Spleen (tissue), 13 donors: ENCODE measurements at places on chromosomes 6 and 20.

DNA sequence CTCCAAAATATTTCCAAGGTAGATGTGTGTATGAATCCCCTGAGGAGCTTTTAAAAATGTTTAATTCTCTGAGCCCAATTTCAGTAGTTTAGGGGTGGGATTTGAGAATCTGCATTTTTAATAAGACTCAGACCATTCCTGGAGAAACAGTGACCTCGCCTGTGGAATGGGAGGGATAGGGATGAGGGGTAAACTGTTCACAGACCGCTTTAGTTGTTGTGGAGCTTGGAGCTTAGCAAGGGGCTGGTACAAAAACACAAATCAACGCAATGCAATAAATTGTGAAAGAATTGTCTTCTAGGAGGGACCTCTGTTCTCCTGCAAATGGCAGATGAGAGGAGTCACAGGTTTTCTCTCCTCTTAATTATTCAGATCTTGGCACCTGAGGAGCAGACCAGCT lies 239.3 kb upstream of the SULF2 start:
- H3K27ac ChIP-seq, result no peak overlapping the region
- H3K4me3 ChIP-seq, result no peak overlapping the region
- no peak for DNase-seq

DNA sequence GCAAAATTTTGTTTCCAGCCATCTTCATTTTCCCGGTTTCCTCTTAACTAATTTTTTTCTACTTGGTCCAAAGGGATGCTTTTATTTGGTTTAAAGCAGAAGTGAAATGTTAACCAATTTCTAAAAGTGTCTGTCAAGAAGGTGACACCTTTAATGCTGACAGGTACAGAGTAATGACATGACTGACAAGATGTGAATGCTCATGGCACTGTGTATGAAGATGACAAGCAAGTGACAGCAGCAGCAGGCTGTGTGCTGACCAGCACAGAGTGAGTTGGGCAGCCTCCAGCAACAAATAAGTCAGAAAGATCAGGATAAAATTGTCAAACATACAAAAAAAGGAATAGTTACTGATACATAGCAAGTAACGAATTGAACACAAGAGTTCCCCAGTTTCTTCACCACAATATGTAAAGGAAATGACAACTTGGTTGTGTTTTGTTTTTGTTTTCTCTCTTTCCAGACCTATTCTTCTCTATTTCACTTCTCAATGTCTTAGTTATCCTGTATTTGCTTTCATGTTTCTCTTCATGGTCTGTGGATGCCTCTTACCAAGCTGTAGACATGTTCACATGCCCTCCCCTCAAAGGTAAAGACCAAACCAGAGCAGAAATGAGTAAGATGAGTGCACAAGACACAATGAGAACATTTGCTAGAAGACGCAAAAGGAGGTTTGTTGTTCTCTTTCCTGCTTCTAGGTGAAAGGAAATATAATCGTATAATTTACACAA lies 174.9 kb downstream of the FRK start:
- no peak overlapping the region for H3K4me3 ChIP-seq
- no peak for DNase-seq
- no peaks in the 10 kb centered on the region for H3K36me3 ChIP-seq
- H3K4me1 ChIP-seq, result no peaks in the 10 kb centered on the region
- no peak overlapping the region for H3K27ac ChIP-seq

DNA sequence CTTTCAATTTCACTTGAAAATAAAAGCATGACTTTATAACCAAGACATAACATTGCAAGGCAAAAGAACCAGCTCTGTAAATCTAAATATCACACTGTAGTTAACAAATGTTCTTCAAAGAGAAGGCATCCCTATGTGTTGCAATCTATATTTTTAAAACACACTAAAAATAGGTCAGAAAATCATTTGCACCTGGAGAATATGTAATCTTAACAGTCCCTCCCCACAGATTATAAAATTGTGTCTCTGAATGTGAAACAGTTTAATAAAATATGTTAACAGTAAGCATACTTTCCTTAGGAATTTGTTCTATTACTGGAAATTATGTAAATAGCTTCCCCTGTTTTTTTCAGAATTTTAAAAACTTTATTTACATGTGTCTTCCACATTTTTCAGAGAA lies 351.9 kb downstream of the COL12A1 start:
- H3K36me3 ChIP-seq, result no peaks in the 10 kb centered on the region
- H3K4me3 ChIP-seq, result no peak overlapping the region
- H3K27ac ChIP-seq, result no peak overlapping the region
- H3K4me1 ChIP-seq, result no peaks in the 10 kb centered on the region
- H3K27me3 ChIP-seq, result no peaks in the 10 kb centered on the region

DNA sequence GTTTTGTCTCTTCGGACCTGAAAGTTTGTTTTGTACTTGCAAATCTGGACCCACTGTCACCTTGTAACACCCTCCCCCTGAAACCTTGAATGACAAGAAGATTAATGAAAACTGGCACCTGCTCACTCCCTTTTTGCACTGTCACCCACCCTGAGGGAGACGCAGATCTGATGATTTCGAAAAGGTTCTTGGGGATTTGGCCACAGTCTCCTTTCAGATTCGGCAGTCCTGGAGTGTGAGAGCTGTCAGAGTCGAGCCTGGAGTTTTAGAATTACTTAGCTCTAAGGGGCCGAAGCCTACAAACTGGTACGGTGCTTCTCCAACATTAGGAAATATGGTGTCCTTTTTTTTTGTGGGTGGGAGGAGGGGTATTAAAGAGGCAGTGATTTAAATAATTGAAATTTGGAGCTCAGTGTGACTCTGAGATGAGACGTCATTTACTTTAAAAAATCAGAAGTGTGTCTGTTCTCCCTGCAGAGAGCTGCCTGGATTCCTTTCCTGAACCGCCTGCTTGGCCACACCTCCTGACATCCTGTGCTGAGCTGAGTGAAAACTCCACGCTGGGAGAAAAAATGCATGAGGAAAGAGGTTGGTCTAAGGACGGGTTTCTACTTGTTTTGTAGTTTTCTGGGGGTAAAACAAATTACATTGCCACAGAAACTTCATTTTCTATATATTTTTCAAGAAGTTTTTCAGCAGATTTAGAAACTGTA lies 447.0 kb upstream of the CDH4 start:
- peak overlapping the region; percentile 77 for H3K27ac ChIP-seq
- DNase-seq, result no peak
- no peak overlapping the region for H3K4me3 ChIP-seq
- no peaks in the 10 kb centered on the region for H3K36me3 ChIP-seq

DNA sequence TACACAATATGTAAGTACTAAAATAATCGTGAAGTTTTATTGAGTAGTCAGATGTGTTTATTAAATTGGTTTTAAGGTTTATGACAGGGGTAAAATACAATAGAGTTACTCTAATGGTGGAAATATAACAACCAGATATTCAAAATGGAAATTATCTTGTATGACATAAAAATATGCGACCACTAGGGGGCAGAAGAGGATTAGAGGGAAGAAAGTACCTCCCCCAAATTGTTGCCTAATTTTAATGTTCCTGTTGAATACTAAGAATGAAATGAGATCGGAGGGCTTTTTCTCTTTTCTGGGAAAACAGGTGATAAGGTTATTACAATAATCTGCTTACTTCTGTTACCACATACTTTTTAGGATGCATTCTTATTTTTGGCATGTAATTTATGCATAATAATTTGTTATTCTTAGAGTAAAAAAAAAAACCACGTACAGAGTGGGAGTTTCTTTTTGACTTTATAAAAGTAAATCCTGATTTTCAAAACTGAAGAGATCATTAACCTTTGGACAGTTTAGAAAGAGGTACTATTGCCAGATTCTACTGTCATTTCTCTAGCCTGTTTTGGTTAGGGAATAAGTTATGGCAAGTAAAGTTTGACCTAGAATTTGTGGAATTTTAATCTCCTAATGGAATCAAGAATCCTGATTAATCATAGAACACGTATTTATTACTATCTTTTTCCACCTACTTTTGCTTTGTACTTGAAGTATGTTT lies 159.2 kb downstream of the CD109 start:
- no peaks in the 10 kb centered on the region for H3K4me1 ChIP-seq
- no peaks in the 10 kb centered on the region for H3K36me3 ChIP-seq
- H3K27ac ChIP-seq, result no peak overlapping the region

- no peaks in the 10 kb centered on the region for H3K4me1 ChIP-seq
- no peak overlapping the region for H3K4me3 ChIP-seq
- H3K27ac ChIP-seq, result no peak overlapping the region
- DNase-seq, result no peak
- H3K36me3 ChIP-seq, result no peaks in the 10 kb centered on the region
Observed at GRCh38 chr6:141337191-141337590, 795.5 kb upstream of the GJE1 start.

- no peaks in the 10 kb centered on the region for H3K36me3 ChIP-seq
- H3K27ac ChIP-seq, result no peak overlapping the region
- H3K27me3 ChIP-seq, result no peaks in the 10 kb centered on the region
- H3K4me3 ChIP-seq, result no peak overlapping the region
- DNase-seq, result no peak
Observed at GRCh38 chr20:919491-919916, 3.4 kb upstream of the ANGPT4 start.

GRCh38 chr6:33763483-33763882 lies 16.8 kb upstream of the IP6K3 start:
- no peak overlapping the region for H3K27ac ChIP-seq
- DNase-seq, result no peak
- H3K27me3 ChIP-seq, result no peaks in the 10 kb centered on the region
- no peaks in the 10 kb centered on the region for H3K36me3 ChIP-seq
- peaks cover 33% of the 10 kb centered on the region for H3K4me1 ChIP-seq

DNA sequence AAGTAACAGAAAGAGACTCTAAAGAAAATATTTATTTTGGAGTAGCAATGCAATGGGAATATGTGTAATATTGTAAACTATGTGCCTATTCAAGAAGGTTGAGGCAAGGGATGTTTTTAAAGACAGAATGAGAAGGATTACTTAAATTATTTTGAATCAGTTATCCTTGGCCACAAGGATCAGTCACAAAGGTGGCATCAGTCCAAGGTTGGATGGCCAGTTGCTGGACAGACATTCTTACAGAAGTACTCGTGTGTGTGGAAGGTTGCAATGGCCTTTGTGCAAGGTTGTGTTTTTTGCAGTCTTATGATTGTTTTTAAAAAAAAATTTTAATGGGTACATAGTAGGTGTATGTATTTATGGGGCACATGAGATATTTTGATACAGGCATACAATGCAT lies 2.0 kb downstream of the QRSL1 start:
- no peak overlapping the region for H3K4me3 ChIP-seq
- H3K27ac ChIP-seq, result no peak overlapping the region
- no peaks in the 10 kb centered on the region for H3K27me3 ChIP-seq
- no peaks in the 10 kb centered on the region for H3K36me3 ChIP-seq
- H3K4me1 ChIP-seq, result peaks cover 82% of the 10 kb centered on the region

GRCh38 chr20:63150911-63151531 lies 64.9 kb downstream of the YTHDF1 start:
- no peak overlapping the region for H3K4me3 ChIP-seq
- H3K36me3 ChIP-seq, result no peaks in the 10 kb centered on the region
- peaks cover 31% of the 10 kb centered on the region for H3K27me3 ChIP-seq
- no peak overlapping the region for H3K27ac ChIP-seq
- DNase-seq, result peak; percentile 58

DNA sequence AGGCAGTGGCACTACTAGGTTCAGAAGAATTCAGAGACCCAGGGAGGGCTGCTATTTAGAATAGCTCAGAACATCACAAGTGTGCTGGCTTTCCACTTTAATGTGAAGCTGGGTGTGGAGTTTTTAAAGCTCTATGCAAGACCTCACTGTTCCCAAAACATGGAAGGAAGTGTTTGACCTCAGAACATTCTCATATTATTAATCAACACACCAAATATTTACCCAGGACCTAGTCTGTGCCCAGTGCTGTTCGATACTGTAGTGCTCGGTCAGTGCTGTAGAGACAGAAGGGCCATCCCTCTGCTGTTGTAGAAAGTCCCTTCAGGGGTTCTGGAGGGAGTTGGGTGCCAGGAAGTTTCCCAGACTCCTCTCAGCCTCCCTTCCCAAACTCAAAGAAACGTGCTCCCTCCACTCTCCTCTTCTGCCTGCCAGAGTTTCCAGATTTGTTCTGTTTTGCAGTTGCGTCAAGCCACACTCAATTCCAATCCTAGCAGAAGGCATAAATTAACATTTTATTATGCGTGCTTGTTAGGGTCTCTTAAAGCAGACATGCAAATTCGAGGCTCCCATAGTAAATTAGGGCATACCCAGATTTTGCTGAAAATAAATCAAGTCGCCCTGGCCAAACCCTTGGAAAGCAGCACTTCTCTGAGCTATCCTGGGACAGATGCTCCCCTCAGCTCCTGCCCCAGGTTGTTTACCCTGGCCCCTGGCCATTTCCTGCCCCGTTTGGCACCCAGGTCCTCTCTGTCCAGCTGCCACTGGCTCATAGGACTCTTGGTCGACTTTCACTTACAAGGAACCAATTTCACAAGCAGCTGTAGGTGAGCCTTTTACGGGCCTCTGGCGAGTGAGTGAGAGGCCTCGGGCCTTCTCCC lies 248.6 kb downstream of the HIVEP2 start:
- H3K4me3 ChIP-seq, result no peak overlapping the region
- H3K36me3 ChIP-seq, result no peaks in the 10 kb centered on the region

GRCh38 chr20:47263080-47263464 lies 93.4 kb downstream of the ZMYND8 start:
- no peak overlapping the region for H3K4me3 ChIP-seq
- no peak for DNase-seq

DNA sequence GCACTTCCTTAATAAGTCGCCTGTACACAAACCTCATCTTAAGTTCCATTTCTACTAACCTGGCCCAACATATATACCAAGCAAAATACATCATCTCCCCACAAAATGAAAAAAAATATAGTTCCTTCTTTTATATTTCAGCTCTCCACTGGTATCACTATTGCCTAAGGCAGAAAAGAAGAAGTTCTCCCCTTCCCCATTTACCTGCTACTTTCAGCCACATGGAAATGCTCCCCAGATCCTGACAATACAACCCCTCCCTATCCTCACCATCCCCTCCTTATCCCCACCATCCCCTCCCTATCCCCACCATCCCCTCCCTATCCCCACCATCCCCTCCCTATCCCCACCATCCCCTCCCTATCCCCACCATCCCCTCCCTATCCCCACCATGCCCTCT lies 175.7 kb downstream of the LINC00237 start:
- no peak for DNase-seq
- no peaks in the 10 kb centered on the region for H3K27me3 ChIP-seq
- H3K27ac ChIP-seq, result no peak overlapping the region
- no peak overlapping the region for H3K4me3 ChIP-seq

DNA sequence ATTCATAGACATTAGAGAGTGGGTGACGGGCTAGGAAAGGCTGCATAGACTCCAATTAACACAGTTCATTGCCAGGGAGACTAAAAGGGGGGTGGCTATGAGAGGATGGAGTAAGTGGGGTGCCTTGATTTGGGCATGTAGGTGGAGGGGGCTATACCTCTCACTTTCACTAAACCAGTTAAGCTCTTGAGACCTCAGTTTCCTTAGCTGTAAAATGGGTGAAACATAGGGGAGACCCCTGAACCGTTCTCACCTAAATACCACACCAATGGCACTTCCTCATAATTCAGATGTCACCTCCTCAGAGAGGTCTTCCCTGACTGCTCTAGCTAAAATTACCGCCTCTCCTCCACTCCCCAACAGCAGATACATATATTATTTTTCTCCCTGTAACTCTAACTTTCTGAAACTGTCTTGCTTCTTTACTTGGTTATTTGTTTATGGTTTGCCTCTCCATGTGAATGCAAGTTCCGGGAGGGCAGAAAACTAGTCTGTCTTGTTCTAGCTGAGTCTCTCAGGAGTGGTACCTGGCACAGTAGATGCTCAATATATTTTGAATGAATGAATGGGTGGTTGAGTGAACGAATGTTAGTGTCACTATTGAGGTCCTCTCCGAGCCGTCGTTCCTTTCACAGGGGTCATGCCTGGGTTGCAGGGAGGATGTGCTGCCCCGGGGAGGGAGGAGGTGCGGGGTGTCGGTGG lies 615 bp upstream of the EYA2 start:
- peaks cover 41% of the 10 kb centered on the region for H3K27me3 ChIP-seq
- H3K27ac ChIP-seq, result no peak overlapping the region
- no peaks in the 10 kb centered on the region for H3K36me3 ChIP-seq
- H3K4me1 ChIP-seq, result no peaks in the 10 kb centered on the region
- DNase-seq, result no peak
